ENCODE measurements at places on chromosomes 7 and 10.
A peak's percentile ranks its signal among the peaks of the same experiment; 100 is the strongest.

GRCh38 chr10:82544377-82544776 is 669.4 kb downstream of the NRG3 start:
- DNase-seq = no peak

GRCh38 chr10:81109200-81109752 is 571.6 kb downstream of the SH2D4B start:
- no peak for DNase-seq

DNA sequence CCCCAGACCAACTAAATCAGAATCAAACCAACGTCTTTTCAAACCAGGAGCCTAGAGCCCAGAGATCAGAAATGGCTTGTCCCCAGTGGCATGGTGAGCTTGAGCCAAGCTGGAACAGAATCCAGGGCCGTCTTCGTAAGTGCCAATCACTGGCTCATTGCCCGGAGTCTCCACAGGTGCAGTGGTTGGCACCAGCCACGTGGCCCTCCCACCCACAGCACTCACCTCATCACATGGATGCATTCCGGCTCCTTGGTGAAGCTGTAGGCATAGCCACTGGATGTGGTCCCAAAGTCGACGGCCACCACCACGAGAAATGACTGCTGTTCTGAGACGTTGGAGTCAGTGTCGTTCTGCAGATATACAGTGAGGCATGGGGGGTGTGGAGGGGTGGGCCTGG is 37.4 kb downstream of the HSPA12A start:
- DNase-seq = no peak

GRCh38 chr7:140778975-140779374 is 82.5 kb downstream of the NDUFB2 start:
- peak; percentile 16 for DNase-seq

- DNase-seq = no peak
These were observed 89.2 kb downstream of the ARID5B start for GRCh38 chr10:61990761-61991135.

GRCh38 chr7:129489491-129489890 is 12.8 kb upstream of the SMKR1 start:
- no peak for DNase-seq

DNA sequence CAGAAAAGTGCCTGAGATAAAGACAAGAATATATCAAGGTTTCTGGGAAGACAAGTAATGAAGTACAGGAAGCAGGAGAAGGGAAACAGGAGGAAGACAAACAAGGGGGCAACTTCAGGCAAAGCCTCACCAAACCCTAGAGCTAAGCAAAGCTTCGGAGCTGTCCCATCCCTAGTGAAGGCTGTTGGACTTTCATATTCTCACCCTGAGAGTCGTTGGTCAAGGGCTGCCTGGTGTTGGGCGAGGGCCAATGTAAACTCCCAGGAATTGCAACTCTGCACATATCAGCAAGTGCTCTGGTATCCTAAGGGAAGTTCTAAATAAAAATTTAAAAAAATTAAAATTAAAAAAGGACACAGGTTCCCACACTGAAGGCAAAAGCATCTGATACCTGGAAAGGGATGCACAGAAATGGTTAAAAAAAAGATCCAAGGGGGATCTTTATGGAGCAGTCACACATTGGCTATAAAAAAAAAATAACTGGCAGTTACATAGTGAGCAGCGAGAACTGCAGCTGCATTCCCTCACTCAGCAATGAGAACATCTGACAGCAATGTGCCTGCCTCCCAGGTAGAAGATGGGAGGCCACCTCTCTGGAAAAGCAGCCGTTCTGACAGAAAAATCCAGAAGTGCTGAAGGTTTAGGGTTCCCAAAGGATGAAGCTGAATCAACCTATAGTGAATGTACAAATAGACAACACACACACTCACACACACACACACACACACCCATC is 304.7 kb downstream of the WDR11 start:
- DNase-seq = no peak

DNA sequence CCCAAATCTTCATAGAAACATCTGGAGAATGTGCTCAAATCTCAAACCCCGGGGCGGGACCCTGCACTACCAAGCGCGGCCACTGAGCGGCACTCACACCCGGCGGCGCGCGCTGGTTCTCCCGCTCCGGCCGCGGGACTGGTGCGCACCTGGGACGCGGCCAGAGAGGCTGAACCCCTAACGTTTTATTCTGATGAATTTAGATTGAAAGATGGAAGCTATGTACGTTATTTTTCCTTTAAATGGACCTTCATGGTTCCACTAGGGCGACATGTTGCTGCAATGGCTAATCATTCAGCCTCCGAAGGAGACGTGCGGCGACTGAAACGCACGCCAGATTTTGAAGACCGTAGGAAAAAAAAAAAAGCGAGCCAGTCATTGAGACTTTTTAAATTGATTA is 107.0 kb upstream of the INSIG1 start:
- peak; percentile 49 for DNase-seq

- DNase-seq = no peak
These were observed 42.2 kb upstream of the ELN start for GRCh38 chr7:73985737-73986141.

DNA sequence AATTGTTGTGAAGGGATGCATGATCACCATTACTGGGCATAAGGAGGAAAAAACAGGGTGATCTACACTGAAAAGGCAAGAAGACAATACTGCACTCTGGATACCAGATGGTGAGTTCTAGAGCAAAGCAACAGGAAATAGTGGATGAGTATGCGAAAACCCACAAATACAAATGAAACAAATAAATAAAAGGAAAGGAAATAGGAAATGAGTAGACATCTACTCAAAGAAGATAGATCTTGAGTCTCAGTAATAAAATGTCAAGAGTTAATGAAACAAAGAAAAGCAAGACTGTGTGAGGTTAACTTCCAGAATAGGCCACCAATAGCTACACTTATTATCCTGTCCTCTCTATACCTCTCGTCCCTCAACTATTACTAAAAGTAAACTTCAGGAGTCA is 11.7 kb downstream of the ORC5 start:
- DNase-seq = peak; percentile 3

DNA sequence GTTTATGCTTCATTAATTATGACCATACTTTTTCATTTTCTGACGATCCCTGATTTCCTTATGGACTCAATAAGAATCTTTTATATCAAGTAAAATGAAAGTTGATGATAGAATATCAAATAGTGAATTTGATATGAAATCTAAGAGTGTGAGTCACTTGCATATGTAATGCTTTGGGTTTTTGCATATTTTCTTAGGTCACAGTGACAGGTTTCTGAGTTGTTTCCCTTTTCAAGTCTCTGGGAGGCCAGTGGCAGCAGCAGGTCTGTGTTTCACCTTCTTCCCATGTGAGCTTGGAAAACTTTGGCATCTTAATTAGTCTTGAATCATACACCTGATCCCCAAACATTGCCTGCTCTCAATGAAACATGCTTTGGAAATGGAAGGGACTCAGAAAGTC is 34.7 kb upstream of the GJD4 start:
- no peak for DNase-seq

DNA sequence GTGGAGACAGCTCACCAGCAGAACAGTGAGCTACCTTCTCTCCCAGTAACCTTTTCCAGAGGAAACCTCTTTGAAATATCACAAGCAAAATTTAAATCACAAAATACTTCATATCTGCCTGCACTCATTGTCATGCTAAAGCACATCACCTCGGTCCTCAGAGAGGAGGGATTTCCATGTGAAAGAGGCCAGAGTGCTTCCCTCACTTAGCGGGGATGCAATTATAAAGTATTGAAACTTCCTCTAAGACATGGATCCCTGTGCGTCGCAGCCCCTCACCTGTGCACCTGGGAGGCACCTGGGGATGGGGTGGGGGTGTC is 457.9 kb downstream of the DNAJB6 start:
- no peak for DNase-seq

DNA sequence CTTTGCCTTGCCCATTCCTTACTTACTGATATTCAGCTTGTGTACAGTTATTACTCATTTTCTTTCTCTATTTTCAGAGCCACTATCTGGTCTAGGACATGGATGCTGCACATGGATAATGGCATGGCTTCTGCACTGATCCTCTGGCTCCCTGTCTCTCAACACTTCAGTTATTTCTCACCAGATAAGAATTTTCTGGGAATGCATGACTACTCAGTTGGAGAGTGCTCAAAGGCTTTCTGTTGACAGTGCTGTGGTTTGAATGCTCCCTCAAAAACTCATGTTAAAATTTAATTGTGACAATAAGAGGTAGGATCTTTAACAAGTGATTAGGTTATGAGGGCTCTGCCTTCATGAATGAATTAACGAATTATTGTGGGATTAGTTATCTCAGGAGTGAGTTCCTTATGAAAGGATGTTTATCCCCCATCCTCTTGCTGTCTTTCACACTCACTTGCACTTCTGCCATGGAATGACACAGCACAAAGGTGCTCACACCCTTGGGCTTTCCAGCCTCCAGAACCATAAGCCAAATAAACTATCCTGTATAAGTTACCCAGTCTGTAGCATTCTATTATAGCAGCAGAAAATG is 16.1 kb upstream of the PIK3CG start:
- DNase-seq = no peak

DNA sequence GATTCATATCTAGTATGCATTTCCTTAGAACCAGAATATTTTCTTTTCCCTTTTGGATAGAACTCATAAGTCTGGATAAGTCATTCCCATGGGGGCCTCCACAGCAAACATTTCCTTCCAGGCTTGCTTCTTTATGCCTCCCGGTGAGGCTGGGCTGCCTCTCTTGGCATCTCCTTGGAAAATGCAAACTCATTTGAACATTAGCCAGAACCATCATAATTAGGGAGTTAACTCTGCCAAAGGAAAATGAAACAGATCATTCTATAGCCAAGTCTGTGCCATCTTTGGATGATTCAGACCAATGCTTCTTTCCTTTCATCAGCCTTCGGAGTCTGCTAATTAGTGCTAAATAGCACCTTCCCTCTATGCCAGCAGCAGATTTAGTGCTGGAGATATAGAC is 81.1 kb downstream of the PLPP4 start:
- DNase-seq = no peak

DNA sequence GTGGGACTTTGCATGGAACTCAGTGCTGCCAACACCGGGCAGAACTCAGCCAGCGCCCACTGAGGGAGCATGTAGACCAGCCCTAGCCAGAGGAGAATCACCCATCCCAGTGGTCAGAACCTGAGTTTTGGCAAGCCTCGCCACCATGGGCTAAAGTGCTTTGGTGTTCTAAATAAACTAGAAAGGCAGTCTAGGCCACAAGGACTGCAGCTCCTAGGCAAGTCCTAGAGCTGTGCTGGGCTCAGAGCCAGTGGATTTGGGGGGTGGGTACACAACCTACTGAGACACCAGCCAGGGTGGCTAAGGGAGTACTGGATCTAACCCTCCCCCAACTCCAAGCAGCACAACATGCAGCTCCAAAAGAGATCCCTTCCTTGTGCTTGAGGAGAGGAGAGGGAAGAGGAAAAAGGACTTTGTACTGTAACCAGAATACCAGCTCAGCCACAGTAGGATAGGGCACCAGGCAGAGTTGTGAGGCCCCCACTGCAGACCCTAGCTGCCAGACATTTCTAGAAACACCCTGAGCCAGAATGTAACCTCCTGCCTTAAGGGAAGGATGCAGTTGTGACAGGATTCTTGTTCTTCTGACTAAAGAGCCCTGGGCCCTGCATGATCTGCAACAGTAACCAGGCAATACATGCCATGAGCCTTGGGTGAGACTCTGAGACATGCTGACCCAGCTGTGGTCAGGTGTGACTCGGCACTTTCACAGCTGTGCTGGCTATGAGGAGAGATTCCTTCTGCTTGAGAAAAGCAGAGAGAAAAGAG is 24.4 kb downstream of the GSDME start:
- DNase-seq = no peak

GRCh38 chr10:125201791-125202622 is 41.6 kb upstream of the CTBP2 start:
- no peak for DNase-seq

DNA sequence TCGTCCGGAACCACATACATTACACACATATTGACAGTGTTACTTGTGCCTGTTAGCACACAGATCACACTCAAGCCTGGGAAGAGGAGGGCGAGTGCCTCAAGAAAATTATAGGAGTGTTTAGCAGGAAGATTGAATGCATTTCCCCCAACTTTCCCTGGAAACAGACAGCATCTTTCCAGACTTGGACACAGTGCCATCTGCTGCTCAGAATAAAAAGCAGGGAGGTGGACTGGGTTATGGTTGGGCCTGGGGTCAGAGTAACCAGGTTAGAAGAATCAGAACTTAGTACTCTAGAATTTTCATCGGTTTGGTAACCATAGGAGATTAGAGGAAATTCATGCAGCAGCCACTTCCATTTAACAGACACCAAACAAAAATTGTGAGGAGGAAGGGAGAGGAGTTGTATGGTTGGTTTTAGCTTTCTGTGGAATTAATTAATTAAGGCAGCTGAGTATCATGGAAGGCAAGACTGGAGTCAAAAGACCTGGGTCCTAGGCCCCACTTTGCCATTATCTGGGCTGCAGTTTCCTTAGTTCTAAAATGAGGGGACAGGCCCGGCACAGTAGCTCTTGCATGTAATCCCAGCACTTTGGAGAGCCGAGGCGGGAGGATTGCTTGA is 43.4 kb upstream of the OPTN start:
- DNase-seq = peak; percentile 28

GRCh38 chr10:27297844-27298521 is 57.4 kb upstream of the ACBD5 start:
- DNase-seq = peak; percentile 19

- DNase-seq = no peak
These were observed 577.9 kb downstream of the IPMK start for GRCh38 chr10:57689596-57690297.

DNA sequence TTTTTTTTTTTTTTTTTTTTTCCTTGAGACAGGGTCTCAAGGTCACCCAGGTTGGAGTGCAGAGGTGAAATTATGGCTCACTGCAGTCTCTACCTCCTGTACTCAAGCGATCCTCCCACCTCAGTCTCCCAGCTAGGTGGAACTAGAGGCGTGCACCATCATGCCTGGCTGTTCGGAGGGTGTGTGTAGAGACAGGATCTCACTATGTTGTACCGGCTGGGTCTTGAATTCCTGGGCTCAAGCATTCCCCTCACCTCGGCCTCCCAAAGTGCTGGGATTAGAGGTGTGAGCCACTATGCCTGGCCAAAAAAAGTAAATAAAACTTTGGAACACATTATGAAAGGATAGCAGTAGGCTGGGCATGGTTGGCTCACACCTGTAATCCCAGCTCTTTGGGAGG is 39.6 kb upstream of the TNPO3 start:
- no peak for DNase-seq

- DNase-seq = no peak
These were observed 55.3 kb downstream of the C7orf25 start for GRCh38 chr7:42856605-42856987.

GRCh38 chr10:55653531-55653930 is 707.5 kb downstream of the ZWINT start:
- no peak for DNase-seq

Data from A673 (cell line).